ENCODE measurements at places on chromosomes 1 and 21. TPM values are rescaled to one million over a fixed set of nuclear protein-coding genes. Genes with fewer than 3 reads are reported as not detected.

L1TD1 gene
- total RNA-seq: 0.78 TPM

MRPS21 gene
- 55.3 TPM for total RNA-seq

SEC16B gene
- total RNA-seq: 2.1 TPM

EFNA3 gene
- total RNA-seq: 1.7 TPM

STUM gene
- not detected for total RNA-seq

CENPS gene
- total RNA-seq: 9.7 TPM

KCNE2 gene
- total RNA-seq: not detected

Data from epithelial cell of alveolus of lung (primary cell).